ENCODE measurements at places on chromosomes 3 and 15.

DNA sequence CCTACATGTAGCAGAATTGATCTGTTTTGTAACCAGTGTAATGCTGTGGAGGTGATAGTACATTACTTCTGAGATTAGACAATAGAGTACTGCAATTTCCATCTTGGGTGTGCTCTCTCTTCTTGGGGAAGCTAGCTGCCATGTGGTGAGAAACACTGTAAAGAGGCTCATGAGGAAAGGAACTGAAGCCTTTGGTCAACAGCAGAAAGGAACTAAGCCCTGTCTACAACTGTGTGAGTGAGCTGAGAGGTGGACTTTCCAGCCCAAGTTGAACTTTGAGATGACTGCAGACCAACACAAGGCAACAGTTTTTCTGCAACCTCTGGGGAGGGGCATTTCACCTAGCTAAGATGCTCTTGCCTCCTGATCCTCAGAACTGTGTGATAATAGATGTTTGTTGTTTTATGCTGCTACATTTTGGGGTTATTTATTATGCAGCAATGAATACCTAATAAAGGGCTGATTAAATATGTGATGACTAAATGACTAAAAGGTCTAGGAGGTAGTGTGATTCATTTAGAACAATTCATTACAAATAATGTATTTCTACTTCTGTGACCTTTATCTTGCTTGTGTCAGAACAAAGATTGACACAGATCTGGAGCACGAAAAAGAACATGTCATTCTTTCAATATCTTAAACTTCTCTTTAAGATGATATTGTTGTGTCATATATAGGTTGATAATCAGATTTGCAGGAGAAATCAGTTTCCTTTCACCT is 121.6 kb upstream of the THRB start:
- DNase-seq, result no peak

DNA sequence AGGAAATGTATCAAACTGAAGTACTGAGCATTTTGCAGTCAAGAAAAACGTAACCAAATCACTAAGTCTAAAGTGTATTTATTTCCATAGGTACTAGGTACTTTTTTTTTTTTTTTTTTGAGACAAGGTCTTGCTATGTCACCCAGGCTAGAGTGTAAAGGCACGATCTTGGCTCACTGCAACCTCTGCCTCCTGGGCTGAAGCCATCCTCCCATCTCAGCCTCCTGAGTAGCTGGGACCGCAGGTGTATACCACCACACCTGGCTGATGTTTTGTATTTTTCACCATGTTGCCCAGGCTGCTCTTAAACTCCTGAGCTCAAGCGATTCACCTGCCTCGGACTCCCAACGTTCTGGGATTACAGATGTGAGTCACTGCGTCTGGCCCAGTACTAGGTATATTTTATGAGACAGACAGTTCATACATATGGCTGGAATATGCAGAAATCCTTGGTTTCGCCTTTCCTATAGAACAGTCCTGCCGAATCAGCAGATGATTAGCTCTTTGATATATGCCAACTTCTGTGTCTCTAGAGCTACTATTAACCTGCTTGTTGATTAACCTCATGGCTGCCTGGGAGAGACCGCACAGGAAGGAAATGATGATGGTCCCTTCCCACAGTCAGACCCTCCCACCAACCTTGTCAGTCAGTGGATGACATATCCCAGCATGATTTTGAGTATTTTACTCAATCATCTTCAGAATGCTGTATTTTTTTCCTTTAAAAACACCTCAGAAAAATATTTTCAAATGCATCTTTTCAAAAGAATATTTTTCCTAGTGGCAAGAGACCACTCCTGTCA is 32.3 kb downstream of the TMOD3 start:
- DNase-seq, result no peak

DNA sequence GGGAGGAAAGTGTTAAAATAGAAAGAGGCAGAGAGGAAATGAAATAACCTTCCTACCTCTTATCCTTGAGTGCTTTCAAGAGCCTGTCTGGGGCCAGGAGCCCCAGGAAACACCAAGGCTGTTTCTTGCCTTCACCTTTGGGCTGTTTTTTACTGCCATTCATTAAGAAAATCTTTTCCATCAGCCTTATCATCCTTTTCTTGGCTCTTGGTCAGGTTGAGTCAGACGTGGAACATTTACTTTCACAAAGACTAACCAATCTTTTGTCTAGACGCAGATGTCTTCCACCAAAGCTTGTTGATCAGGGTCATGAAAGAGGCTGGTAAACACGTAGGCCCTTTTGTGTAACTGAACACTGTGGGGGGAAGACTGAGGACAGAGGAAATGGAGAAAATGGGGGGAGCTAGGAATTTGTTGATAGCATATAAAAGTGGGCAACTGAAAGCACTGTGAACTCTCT is 151.0 kb upstream of the THBS1 start:
- DNase-seq, result peak; percentile 92

GRCh38 chr3:71444028-71444860 is 139.3 kb downstream of the FOXP1 start:
- peak; percentile 80 for DNase-seq

GRCh38 chr3:34394978-34395748 is 596.7 kb downstream of the PDCD6IP start:
- DNase-seq, result no peak

GRCh38 chr3:44061961-44062360 is 179.7 kb upstream of the TOPAZ1 start:
- DNase-seq, result no peak

DNA sequence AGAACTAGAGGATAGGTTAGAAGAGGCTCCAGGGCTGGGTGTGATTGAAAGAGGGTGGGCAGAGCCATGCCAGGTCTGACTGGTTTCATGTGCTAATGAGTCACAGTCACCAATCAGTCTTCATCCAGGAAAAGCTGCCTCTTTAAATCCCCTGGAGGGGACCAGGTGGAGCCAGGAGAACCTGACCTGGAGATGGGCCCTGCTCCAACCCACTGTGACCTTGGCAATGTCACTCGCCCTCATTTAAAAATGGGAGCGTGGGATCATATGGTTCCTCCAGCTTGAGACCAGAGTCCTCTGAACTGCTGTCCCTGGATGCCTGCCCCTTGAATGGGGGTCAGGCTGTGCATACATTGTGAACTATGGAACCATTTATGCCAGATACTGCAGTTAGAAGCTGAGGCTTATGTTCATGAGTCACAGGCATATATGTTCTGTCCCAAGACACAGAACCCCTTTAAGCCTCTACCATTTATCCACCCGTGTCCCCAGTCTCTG is 23.0 kb downstream of the HES1 start:
- no peak for DNase-seq

DNA sequence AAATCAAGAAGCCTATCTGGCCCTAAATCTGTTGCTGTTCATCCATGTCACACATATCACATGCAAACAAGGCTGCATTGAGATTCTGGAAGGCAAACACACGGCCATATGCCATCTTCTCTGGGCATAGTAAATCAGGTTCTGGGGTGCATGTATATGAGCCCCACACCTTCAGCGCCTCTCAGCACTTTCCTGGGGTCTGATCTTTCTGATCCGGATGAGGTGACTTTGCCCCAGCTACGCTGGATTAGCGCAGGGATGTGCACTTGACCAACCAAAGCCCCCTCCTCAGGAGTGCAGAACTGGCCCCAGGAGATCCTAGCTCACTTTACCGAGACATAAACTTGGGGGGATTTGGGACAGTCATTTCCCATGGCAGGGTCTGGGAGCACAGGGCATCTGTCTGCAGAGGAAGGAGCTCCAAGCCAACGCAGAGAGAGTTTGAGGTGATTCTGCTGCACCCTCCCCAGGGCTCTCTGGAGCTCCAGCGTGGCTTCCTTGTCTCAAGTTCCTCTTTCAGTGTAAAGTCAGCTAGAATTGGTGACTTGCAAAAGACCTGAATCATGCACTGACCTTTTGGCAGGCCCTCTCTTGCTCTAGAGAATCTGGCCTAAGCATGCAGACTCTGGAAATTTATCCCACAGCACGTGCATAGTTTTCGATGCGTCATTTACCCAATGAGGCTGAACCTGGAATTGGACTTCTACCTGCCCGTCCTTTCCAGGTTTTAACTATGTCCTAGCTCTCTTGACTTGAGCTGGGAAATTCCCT is 63.5 kb upstream of the KLF13 start:
- peak; percentile 19 for DNase-seq

DNA sequence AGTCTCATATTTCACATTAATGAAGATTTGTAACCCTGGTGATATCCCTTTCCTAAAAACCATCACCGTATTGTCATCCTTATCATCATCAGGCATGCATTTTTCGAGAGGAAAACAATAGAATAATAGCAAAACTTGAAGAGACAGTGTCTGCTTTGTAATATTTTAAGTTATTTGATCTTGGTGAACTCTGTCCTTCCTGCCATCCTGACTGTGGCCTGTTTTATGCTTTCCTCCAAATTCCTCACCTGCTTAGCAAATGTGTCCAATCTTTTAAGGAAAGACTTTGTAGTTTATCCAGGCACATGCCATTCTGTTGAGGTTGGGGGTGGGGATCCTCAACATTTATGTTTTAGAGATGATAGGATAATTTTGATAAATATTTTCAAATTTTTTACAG is 306.1 kb upstream of the COL8A1 start:
- no peak for DNase-seq

DNA sequence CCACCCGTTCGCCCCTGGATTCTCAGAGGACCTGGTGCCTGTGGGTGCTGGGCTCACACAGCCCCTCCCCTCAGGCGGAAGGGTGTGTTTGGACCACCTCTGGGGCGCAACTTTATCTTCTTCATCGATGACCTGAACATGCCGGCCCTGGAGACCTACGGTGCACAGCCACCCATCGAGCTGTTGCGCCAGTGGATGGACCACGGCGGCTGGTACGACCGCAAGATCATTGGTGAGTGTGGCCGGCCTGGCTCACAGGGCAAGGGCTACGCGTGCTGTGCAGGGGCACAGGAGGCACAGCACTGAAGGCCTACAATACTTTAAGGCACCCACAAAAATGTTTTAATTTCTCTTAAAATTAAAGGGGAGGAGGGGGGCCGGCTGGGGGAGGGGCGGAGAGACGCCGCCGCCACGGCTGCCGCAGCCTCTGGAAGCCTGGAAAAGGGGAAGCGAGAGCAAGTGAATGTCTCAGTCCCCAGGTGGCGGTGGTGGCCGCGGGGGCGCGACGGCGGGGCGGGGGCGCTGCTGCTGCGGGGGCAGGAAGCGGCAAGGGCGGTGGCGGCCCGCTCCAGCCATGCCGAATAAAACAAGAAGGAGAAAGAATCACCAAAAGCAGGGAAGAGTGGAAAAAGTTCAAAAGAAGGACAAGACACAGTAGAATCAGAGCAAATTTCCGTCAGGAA is 56.8 kb downstream of the DNAH1 start:
- peak; percentile 24 for DNase-seq

DNA sequence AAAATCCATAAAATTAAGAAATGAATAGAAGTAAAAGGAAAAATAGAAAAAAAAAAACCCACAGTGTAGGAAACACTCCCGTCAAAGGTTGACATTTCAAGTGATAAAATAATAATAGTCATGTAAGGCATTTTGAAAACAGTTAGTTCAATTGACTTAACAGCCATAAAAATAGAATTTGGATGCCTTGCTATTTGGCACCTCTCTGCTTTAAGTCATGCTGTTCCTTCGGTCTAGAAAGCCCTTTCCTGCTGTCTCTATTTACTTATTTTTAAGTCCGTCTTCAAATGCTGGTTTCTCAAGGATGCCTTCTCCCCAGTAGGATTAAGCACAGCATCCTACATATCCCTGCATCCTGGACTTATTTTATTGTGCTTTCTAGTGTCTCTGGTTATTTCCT is 22.3 kb upstream of the RETNLB start:
- DNase-seq, result no peak

DNA sequence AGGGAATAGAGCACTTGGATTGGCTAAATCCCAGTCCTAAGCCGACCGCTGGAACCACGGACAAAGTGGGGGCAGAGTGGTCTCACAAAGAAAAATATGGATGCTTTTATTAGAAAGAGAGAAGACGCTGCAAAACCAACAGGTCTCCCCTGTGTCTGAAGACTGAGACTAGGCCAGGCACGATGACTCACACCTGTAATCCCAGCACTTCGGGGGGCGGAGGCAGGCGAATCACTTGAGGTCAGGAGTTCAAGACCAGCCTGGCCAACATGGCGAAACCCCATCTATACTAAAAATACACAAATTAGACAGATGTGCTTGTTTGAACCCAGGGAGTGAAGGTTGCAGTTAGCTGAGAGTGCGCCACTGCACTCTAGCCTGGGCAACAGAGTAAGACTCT is 61.8 kb downstream of the ZDHHC19 start:
- DNase-seq, result peak; percentile 22

DNA sequence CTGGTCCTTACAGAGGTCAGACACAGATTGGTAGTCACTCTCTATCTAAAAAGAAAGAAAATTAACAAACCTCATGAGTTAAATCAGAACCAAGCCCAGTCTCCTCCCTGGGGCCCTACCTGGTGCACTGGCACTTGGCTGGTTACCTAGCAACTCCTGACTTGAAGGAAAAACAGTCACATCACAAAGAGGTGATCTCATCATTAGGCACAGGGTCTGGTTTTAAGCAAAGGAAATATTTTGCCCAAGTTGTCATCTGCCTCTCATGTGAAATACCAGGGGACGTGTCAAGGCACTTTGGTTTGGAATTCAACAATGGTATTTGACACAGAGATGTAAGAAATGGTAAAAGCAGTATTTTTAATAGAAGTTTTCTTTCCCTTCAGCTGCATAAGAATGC is 47.7 kb upstream of the FMN1 start:
- DNase-seq, result peak; percentile 69

GRCh38 chr3:73743551-73743950 is 118.8 kb upstream of the PDZRN3 start:
- DNase-seq, result no peak

- peak; percentile 85 for DNase-seq
Observed at GRCh38 chr3:178485756-178486155, 50.5 kb upstream of the KCNMB2 start.

GRCh38 chr3:150274372-150274771 is 133.7 kb upstream of the TSC22D2 start:
- no peak for DNase-seq

GRCh38 chr15:93771196-93772030 is 459.9 kb upstream of the MCTP2 start:
- no peak for DNase-seq

DNA sequence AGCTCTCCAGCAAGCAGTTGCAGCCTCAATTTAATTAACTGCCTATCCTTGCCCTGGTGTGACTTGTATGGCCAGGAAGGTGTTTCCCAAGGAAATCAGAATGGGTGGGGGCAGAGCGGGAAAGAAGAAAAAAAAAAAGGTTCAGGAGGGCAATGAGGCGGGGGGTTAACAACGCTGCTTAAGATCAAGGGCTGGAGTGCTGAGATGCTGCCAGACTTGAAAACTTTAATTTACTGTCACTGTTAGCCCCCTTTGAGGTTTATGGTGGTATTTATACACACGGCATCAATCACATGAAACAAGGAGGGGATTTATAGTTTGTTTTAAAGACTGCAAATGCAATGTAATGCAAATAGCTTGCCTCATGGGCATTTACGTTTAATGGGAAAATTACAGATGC is 319.4 kb upstream of the NR2F2 start:
- no peak for DNase-seq
